T-helper 1 cell (primary cell): ENCODE measurements at places on chromosomes 5 and 9.
A peak's percentile ranks its signal among the peaks of the same experiment; 100 is the strongest.

- no peak for DNase-seq
Measured at GRCh38 chr9:69293156-69293555, 31.9 kb upstream of the ENTREP1 start.

GRCh38 chr5:171397190-171397589 is 9.5 kb downstream of the NPM1 start:
- no peak for DNase-seq

- DNase-seq = no peak
Measured at GRCh38 chr5:43315263-43315662, 2.1 kb upstream of the HMGCS1 start.

DNA sequence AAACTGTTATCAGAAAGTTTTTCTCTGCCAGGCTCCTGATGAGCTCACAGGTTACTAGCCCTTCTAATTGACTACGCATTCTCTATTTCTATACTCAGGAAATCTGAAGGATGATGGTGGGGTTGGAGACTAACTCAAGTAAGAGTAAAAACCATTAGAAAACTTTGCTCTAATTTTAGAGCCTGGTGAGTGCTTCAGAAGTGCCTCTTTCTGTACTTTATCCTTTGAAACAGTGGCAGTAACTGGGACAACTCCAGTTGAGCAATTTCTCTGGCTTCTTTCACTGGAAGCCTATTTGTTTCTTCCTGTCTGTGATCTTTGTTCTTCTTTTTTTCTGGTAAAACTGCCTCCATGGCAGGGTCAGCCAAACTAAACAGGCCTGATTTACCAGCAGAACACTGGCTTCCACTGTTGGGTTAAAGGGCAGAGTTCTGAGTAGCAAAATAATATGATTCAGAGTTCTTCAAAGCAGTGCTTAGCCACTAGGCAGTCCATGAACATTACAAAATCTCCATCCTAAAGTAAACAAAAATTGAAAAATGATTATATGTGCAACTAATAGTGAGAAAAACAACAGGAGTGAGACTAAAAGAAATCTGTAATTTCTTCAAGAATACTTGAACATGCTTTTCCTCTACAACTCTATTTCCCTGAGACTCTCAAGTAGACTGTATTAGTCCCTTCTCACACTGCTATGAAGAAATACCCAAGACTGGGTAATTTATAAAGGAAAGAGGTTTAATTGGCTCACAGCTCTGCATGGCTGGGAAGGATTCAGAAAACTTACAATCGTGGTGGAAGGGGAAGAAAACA is 79.8 kb downstream of the MROH2B start:
- DNase-seq = no peak

DNA sequence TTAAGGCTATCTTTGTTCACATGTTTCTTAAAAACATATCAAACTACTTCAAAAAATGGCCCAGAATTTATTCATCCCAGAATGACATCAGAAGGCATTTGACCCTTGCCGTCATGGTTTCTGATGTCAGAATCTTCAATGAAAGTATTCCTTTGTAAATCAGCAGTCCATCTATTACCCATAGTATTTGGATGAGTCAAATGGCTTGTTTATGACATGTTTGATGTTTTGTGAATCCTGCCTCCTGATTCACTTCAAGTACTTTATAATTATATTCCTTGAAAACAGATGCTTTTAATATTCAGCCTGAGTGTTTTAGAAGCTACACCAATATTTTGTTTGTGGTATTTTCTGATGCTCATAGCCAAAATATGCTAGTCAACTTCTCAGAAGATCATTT is 200.8 kb upstream of the MEF2C start:
- no peak for DNase-seq

- DNase-seq = no peak
Measured at GRCh38 chr9:27784847-27785713, 211.8 kb upstream of the C9orf72 start.

- no peak for DNase-seq
Measured at GRCh38 chr5:136886608-136887007, 521.3 kb upstream of the TRPC7 start.

GRCh38 chr9:116928884-116929283 is 241.8 kb downstream of the TRIM32 start:
- DNase-seq = no peak

DNA sequence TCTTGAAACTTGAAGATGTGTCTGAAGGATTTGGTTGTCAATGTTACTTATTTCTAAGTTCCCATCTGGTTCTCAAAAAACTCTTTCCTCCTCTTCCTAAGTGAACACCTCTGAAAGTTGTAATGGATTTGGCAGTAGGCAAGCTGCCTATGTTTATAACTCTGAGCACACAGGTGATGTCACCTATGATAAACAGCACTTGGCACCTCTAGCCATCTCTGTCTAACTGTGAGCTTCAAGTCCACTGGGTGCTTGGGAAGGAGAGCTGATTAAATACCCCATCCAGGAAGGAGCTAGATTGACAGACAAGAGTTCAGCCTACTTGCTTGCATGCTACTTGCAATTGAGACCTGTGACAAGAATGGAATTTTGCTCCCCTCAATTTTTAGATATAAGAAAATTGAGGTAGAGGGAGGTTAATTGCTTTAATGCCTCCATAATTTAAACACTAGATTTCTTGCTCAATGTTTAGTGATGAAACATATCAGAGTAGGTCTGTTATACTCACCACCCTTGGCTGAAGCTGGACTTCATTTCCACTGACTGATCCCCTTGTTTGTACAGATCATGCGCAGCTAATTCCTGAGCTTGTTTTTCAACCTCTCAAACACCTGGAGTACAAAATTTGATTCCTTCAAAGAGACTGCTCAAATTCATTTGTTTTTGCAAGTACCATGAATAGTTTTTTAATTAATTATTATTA is 49.9 kb downstream of the PDE4D start:
- DNase-seq = no peak

GRCh38 chr5:167049043-167049663 is 1242.3 kb upstream of the WWC1 start:
- no peak for DNase-seq

- DNase-seq = no peak
Measured at GRCh38 chr5:160155017-160155750, 35.9 kb upstream of the PWWP2A start.

- DNase-seq = peak; percentile 13
Measured at GRCh38 chr9:38687389-38687842, 32.5 kb downstream of the FAM240B start.

DNA sequence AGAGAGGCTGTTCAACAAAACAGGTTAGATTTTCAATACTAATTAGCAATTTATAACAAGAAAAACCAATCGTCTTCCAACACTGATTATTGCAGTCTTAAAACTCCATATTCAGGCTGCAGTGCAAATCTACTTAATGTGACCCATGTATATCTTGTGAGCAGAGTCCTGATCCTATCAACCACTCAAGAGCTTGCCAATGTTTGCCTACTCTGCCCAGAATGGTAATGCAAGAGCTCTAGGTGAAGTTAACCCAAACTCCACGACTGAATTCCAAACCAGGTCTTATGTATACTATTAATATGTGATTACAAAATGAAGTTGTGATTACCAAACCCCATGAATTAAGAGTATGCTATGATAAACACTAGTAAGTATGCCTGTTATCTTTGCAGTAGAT is 17.1 kb downstream of the EFNA5 start:
- no peak for DNase-seq

DNA sequence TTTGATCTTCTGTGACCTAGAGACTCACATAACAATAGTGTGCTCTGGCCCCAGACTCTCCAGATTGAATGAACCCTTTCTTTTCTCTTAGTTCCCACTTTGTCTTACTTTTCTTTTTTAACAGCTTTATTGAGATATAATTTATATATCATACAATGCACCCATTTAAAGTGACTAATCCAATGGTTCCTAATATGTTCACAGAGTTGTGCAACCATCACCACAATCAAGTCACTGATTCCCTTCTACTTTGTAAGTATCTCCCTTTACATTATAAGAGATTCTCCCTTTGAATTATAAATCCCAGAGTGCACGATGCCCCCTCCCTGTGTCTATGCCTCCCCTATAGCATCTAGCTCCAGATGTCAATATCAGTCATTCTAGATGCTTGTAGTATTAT is 172.4 kb downstream of the HINT1 start:
- DNase-seq = no peak

DNA sequence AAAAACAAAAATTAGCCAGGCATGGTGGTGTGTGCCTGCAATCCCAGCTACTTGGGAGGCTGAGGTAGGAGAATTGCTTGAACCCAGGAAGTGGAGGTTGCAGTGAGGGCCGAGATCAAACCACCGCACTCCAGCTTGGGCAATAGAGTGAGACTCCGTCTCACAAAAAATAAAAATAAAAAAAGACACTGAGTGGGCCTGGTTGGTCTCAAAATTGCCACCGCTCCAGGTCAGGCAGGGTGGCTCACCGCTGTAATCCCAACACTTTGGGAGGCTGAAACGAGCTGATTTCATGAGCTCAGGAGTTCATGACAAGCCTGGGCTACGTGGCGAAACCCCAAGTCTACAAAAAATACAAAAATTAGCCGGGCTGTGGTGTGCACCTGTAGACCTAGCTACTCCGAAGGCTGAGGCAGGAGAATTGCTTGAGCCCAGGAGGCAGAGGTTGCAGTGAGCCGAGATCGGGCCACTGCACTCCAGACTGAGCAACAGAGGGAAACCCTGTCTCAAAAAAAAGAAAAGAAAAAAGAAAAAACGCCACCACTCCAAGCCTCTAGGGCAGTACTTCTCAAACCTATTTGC is 1.8 kb downstream of the STK10 start:
- no peak for DNase-seq

- DNase-seq = no peak
Measured at GRCh38 chr9:36895744-36896260, 138.3 kb downstream of the PAX5 start.

- DNase-seq = no peak
Measured at GRCh38 chr9:6632516-6633183, 12.9 kb downstream of the GLDC start.
